ENCODE measurements at places on chromosomes 7 and 10.

- no peak for DNase-seq
Observed at GRCh38 chr10:79387974-79388850, 40.9 kb downstream of the PPIF start.

- DNase-seq = peak; percentile 5
Observed at GRCh38 chr7:88546808-88547207, 212.7 kb upstream of the ZNF804B start.

GRCh38 chr7:13850185-13850752 is 139.2 kb downstream of the ETV1 start:
- DNase-seq = peak; percentile 49

GRCh38 chr10:78952686-78953085 is 116.1 kb upstream of the ZMIZ1 start:
- no peak for DNase-seq

DNA sequence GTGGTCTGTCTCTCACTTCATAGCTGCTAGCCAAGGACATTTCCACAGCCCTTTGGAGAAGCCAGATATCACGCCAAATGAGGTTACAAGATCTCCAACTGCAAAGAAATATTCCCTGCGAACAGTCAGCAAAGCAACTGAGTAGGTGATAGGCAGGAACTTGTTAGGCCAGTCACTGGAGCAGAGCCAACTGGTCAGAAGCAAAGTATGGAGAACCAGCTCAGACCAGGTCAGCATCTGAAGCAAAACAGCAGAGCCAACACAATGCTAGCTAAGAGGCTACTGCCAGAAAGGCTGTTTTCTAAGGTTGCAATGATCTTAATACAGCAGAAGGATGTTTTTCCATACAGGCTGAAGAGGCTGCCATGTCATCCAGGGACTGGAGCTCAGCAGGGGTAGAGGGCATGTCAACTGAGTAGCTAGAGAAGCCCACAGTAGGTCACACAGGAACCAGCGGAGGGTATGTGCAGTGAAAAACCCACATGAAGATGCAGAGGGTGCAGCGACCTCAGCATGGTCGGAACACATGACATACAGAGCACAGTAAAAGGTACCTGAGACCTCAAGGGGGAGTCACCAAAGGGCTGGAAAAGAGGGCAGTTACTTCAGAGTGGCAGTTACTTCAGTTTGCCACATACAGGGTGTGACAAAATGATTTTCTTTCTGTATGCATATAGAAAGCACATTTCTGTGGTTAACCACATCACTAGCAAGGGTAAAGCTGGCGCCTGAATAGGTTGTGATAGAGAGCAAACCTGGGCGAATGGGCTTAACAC is 8.9 kb downstream of the SEC31B start:
- DNase-seq = peak; percentile 75

DNA sequence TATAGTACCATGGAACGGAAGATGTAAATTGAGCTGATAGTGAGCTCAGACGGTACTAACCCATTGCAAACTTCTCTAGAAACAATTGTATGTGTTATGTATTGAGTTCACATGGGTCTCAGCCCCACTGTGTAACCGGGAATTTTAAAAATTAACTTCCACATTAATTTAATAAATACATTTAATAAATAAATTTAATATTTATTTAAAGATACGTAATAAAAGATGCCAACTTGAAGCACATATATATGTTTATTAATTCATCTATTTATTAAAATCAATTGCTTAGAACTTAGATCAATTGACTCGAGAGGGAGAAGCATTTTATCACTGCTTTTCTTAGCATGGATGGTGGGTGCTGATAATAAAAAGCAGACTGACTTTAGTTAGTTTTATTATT is 170.1 kb upstream of the NPVF start:
- DNase-seq = no peak

- no peak for DNase-seq
Observed at GRCh38 chr7:94912085-94912484, 4.7 kb downstream of the PPP1R9A start.

DNA sequence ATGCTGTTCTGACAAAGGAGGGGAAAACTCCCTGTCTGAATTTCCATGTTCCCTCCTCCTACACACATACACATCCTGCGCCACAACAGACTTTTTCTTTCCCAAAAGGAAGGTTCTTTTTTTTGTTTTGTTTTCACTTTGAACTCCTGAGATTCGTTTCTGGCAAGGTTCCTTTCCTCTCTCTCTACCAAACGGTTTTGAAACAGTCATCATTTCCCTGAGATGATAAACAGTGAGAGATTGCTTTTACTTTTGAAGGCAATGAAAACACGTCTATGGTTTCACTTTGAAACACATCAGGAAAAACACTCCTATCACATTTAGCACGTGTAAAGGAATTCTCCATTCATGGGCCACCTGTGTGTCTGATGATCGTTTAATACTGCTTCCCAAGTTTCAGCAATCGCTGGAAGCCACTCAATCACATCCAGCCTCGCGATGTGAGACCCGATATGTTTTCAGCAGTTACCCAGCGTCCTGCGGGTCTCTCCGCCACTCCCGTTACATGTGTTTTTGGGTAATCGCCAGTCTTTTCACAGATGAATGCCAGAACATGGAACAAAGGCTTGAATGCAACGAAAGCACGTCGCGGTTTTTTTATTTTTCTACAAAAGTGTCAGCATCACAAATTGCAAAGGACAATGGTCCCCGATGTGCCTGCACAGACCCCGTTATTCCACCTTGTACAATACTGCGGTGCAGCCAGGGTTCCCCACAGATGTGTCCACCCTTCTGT is 62.8 kb upstream of the CUX1 start:
- DNase-seq = peak; percentile 21

DNA sequence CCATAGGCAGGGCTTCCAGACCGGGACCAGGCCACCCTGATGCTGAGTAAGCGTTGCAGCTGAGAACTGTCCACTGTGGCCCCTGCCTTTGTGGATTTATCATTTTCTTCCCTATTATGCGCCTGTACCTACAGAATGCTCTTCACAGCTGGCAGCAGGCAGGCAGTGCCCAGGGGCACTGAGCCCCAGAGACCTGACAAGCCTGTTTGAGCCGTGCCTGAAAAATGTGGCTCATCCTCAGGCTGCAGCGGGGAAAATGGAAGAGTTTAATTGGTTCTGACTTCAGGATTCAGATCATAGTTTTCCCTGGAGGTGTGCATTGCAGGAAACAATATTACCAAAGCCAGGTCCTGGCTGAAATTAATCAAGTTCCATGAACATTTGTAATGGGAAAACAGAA is 200.2 kb downstream of the ZNF438 start:
- no peak for DNase-seq

- DNase-seq = no peak
Observed at GRCh38 chr7:93117327-93117726, 452 bp downstream of the SAMD9 start.

- DNase-seq = no peak
Observed at GRCh38 chr7:5234852-5235831, 45.1 kb downstream of the WIPI2 start.

GRCh38 chr10:87761892-87762291 is 56.1 kb downstream of the ATAD1 start:
- peak; percentile 12 for DNase-seq

GRCh38 chr7:49817279-49817678 is 43.8 kb downstream of the VWC2 start:
- DNase-seq = no peak

DNA sequence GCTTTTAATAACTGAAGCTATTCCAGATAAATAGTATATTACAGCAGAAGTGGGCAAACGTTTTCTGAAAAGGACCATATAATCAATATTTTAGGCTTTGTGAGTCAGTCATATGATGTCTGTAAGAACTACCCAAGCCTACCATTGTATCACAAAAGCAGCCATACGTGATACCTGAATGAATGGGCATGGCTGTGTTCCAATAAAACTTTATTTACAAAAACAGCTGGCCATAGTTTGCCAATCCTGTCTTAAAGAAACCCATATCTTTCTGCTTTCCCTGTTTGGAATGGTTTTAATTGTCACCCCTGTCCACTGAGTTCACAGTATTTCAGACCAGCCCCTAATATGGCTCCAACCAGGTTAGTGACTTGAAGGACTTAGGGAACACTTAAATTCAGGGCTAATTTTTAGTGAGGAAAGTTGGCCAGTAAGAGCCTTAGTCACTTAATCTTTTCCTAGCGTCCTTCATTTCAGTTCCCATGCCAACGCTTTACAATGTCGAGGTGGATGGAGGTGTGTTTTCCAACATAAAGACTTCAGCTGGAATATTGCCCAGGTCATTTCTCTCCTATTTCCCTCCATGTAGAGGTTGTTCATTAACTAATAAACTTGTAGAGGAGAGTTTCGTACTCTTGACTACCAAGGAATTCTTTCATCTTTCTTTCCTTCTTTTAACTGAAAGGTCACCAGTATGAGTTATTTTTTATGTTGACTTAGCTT is 184.5 kb downstream of the TRIL start:
- DNase-seq = no peak

- no peak for DNase-seq
Observed at GRCh38 chr7:156166692-156167416, 354.6 kb upstream of the SHH start.

DNA sequence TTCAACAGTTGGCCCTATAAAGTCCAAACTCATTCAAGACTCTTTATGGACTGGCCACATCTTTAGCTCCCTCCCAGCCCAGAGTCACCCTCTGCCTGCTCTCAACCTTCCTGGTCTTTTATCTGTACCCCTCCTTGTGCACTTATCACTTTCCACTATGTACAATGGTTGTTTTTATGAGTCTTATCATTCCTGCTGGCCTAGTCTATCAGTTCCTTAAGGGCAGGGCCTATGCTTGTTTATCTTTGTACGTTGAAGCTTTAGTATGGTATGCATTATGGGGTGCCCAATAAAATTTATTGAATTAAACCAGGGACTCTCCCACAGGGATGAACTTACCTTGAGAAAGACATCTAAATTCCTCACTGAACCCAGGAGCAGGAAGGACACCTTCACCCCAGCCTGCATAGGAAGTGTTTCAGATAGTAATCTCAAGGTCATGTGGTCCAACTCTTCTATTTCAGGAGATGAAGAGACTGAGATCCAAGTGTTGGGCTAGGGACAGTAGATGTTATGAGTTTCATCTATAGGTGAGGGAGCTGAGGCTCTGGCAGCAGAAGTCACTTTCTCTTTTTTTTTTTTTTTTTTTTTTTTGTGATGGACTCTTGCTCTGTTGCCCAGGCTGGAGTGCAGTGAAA is 13.3 kb upstream of the PDCD4 start:
- no peak for DNase-seq

DNA sequence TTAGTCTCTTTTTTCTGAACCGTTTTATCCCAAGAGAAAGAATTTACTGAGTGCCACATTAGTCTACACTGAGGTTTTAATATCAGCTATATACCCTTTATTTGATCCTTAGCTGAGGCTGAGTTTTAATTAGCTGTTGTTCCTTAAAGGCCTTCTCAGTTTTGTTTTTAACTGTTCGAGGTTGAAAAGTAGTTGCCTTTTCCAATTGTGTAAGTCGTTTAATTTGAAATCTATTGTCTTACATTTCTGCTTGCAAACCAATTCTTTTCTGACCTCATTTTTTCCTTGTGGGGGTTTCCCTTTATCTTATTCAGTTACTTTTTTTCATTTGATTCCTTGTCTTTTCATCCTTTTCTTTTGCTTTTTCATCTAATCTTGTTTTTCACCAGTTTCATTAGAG is 30.8 kb downstream of the UMAD1 start:
- no peak for DNase-seq

GRCh38 chr10:98418665-98419468 is 3.9 kb upstream of the PYROXD2 start:
- DNase-seq = no peak

DNA sequence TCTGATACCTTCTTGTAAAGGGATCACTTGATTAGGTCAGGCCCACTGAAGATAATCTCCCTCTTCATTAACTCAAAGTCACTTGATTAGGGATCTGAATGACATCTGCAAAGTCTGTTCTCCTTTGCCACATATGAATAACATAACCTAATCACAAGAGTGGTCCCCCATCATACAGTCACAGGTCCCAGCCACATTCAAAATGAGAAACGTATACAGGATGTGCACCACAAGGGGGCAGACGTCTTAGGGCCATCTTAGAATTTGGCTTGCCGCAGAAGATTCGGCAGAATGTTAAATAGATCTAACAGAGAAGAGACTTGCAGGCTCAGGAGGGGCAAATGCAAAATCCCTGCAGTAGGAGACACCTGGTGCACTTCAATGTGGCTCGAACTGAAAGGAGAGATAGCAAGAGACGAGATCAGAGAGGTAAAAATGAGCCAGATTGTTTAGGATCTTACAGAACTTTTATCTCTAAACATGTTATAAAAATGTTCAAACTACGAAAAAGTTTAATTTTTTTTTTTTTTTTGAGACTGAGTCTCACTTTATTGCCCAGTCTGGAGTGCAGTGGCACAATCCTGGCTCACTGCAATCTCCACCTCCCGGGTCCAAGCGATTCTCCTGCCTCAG is 10.4 kb upstream of the SMC3 start:
- peak; percentile 80 for DNase-seq

GRCh38 chr7:18426564-18427226 is 68.9 kb upstream of the HDAC9 start:
- DNase-seq = no peak

GRCh38 chr7:6482307-6482706 is 34.6 kb upstream of the DAGLB start:
- no peak for DNase-seq

DNA sequence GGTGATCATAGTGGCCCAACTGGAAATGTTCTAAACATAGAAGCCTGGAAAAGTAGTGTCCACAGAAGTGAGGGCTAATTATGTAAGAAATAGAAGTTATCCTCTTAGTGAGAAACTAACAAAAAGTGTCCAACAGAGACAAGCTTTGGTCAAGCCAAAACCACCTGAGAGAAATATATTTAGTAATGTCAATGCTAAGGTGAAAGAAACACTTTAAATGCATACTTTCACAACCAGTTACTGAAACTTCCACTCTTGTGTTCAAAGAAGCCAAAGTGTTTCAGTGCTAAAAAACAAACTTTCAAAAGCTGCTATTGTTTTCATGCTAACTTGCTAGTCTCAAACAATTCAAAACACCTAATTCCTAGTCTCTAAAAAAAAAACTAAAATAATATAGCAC is 18.1 kb downstream of the RAB11FIP2 start:
- no peak for DNase-seq
